Activated naive CD8-positive, alpha-beta T cell treated with anti-CD3 and anti-CD28 coated beads for 36 hours (primary cell): ENCODE measurements at places on chromosomes 12 and 14.

DNA sequence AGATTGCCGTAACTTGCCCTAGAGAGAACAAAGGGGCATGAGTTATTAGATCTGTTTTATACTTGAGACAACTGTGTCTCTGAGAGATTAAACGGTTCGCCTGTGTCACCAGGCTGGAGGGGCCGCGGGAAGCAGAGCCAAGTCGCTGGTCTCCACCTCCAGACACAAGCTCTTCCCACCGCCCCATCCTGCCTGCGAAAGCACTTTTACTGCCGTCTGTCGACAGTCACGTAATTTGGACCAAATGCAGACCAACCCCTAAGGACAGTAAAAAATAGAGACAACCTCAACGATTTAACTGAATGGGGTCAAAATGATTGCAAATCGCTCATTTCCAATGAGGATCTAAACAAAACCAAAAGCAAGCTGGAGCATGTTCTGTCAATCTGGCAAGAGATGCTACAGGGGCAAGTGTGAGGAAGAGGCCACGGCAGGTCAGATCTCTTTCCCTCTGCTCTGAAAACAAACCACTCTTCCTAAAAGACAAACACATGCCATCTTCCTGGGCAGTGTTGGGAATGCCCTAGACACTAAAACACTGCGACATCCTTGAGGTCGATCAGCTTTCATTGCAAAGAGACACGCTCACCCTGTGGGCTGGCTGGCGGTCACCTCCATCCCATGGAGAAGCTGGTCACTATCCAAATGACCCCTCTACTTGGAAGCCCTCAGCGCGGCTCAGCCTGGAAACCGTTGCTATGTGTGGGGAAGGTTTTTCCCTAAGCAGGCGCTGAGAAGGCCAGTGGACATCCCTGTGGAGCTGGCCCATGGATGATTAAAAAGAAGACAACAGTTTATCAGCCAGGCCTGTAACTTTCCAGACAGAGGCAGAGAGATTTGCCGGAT, 17.1 kb downstream of the GSC start:
- no peaks in the 10 kb centered on the region for H3K4me1 ChIP-seq
- DNase-seq = no peak
- H3K36me3 ChIP-seq = no peaks in the 10 kb centered on the region
- no peak overlapping the region for H3K4me3 ChIP-seq

DNA sequence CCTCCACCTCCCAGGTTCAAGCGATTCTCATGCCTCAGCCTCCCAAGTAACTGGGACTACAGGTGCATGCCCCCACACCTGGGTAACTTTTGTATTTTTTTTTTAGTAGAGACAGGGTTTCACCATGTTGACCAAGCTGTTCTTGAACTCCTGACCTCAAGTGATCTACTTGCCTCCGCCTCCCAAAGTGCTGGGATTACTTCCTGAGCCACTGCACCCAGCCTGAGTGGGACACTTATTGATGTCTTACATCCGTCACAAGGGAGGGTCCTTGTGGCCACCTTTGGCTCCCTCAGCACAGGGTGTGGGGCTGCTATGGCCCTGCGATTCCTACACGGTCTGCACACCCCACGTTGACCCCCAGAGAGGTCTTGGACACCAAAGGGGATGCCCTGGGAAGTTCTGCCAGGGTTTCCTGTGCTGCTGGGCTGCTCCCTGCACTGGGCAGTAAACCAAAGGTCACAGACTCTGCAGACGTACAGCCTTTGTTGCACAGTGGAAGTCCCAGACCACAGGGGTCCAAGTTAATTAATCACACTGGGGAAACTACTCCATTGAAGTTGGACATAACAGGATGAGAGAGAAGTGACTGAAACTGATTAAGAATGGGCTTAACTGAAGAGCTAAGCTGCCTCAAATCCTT, 95.7 kb downstream of the SAMD4A start:
- H3K4me1 ChIP-seq = peaks cover 7% of the 10 kb centered on the region
- H3K4me3 ChIP-seq = no peak overlapping the region
- H3K36me3 ChIP-seq = no peaks in the 10 kb centered on the region
- no peak overlapping the region for H3K27ac ChIP-seq
- DNase-seq = no peak

DNA sequence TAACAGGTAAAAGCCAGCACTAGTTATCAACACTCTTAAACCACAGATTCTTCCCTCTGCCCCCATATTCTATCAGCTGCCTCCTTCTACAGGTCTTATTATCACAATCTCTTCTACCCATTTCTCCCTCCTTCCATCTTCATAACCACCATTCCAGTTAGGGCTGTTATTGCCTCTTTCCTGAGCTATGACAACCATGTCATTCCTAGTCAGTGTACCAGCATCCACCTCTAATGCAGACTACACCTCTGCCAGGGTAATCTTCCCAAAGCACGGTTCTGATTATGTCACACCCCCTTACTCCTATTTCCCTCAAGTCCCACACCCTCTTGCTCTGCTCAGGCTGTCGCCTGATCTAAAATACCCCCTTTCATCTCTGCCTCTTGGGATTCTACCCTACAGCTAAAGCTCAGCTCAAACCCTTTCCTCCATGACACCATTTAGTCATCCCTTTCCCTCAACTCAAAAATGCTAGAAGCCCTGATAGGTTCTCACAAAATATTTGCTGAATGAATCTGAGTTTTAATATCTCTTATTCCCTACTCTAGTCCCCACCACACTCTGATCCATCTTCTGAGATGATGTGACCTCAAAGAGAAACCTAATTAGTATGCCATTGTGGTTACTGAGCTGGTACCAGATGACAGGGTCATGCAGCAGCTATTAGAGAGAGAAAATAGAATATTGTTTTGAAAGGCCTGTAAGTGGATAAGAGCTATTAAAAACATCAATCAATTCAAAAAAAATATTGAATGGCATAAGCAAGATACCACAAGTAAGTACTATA, 11.7 kb downstream of the RACGAP1 start:
- peaks cover 8% of the 10 kb centered on the region for H3K4me1 ChIP-seq
- no peak overlapping the region for H3K27ac ChIP-seq
- H3K36me3 ChIP-seq = peaks cover 27% of the 10 kb centered on the region
- no peak overlapping the region for H3K4me3 ChIP-seq
- no peak for DNase-seq
- no peaks in the 10 kb centered on the region for H3K27me3 ChIP-seq

DNA sequence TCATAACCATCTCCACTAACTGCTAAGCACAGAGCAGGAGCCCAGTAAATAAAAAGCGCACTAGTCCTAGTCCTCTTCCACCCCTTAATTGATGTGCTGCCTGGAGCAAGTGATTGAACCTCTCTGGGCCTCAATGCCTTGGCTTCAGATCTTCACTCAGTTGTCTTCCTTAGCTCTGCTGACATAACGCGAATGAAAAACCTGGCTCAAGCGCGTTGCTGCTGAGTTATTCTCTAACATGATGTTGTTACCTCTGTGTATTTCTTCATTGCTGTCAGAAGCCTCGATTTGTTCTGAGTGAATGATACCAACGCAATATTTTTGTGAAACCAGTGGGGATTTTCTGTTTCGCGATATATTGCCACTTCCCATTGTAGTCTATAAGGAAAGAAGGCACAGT, 185.1 kb upstream of the CCND2 start:
- H3K4me1 ChIP-seq = peaks cover 14% of the 10 kb centered on the region
- no peak overlapping the region for H3K4me3 ChIP-seq
- H3K36me3 ChIP-seq = no peaks in the 10 kb centered on the region

DNA sequence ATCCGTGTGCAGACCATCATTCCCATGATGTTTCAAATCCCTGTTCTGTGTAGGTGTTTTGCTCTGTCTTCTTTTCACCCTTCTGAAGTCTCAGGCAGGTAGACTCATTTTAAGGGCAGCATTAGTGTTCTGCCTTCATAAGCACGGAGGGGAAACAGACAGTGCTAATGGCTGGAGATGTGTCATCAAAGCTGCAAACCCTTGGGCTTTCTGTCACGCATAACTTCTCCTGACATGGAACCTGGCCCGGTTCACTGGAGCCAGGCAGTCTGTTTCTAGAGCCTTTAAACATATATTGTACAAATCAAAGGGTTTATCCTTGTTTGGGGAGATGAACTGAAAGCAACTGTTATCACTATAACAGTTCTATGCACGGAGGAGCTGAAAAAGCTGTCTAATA, 141.4 kb downstream of the TMEM132D start:
- no peak for DNase-seq
- no peaks in the 10 kb centered on the region for H3K27me3 ChIP-seq
- H3K27ac ChIP-seq = no peak overlapping the region
- no peak overlapping the region for H3K4me3 ChIP-seq
- H3K36me3 ChIP-seq = no peaks in the 10 kb centered on the region
- H3K4me1 ChIP-seq = no peaks in the 10 kb centered on the region

GRCh38 chr14:43525658-43526057, 981.4 kb downstream of the FSCB start:
- no peaks in the 10 kb centered on the region for H3K4me1 ChIP-seq
- H3K36me3 ChIP-seq = no peaks in the 10 kb centered on the region
- H3K27me3 ChIP-seq = no peaks in the 10 kb centered on the region
- DNase-seq = no peak
- H3K27ac ChIP-seq = no peak overlapping the region
- no peak overlapping the region for H3K4me3 ChIP-seq

DNA sequence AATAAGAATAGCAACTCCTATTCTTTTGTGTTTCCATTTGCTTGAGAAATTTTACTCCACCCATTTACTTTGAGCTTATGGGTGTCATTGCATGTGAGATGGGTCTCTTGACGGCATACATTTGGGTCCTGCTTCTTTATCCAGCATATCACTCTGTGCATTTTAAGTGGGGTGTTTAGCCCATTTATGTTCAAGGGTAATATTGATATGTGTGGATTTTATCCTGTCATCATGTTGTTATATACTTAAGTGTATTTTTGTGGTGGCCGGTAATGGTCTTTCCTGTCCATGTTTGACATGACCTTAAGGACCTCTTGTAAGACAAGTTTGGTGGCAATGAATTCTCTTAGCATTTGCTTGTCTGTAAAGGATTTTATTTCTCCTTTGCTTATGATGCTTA, 100.1 kb downstream of the ATP23 start:
- H3K36me3 ChIP-seq = peaks cover 2% of the 10 kb centered on the region
- no peak overlapping the region for H3K4me3 ChIP-seq
- peaks cover 21% of the 10 kb centered on the region for H3K27me3 ChIP-seq
- no peaks in the 10 kb centered on the region for H3K4me1 ChIP-seq
- no peak for DNase-seq

- H3K4me1 ChIP-seq = peaks cover 66% of the 10 kb centered on the region
- H3K27ac ChIP-seq = peak overlapping the region; percentile 96
- peaks cover 67% of the 10 kb centered on the region for H3K36me3 ChIP-seq
- peak overlapping the region; percentile 88 for H3K4me3 ChIP-seq
- peaks cover 7% of the 10 kb centered on the region for H3K27me3 ChIP-seq
Measured at GRCh38 chr12:9646794-9647781, 22.4 kb upstream of the CLEC2D start.

DNA sequence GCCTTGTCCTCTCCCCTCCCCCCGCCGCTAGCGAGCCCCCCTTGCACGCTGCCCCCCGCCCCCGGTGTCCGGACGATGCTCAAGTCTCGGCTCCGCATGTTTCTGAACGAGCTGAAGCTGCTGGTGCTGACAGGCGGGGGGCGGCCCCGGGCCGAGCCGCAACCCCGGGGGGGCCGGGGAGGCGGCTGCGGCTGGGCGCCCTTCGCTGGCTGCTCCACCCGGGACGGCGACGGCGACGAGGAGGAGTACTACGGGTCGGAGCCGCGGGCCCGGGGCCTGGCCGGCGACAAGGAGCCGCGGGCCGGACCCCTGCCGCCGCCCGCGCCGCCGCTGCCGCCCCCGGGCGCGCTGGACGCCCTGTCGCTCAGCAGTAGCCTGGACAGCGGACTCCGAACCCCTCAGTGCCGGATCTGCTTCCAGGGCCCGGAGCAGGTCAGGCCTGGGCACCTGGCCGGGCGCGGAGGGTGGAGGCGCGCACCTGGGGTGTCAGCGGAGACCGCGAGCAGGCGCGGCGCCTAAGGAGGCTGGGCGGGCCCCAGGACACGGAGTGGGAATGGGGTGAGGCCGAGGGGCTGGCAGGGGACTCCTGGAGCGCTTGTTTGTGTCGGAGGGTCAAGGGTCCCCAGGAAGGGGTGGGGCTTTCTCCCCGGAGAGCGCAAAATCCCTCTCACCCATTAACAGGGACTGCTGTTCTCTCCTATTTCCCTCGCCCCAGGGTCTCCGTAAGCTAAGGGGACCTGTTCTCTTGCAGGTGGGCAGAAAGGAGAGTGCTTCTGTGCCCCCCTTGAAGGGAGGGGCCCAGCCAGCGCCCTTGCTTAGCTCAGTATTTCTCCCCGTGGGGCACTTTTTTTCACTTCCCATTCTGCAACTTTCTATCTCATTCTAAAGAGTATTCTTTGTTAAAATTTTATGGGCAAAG, 810 bp downstream of the MARCHF9 start:
- H3K4me1 ChIP-seq = peaks cover 43% of the 10 kb centered on the region
- no peaks in the 10 kb centered on the region for H3K27me3 ChIP-seq
- peak overlapping the region; percentile 87 for H3K4me3 ChIP-seq
- peak; percentile 42 for DNase-seq
- H3K27ac ChIP-seq = no peak overlapping the region

GRCh38 chr12:65721541-65722190, 102.6 kb upstream of the HMGA2 start:
- no peaks in the 10 kb centered on the region for H3K4me1 ChIP-seq
- no peak for DNase-seq
- H3K36me3 ChIP-seq = no peaks in the 10 kb centered on the region
- no peak overlapping the region for H3K4me3 ChIP-seq
- H3K27me3 ChIP-seq = peaks cover 49% of the 10 kb centered on the region
- H3K27ac ChIP-seq = no peak overlapping the region

DNA sequence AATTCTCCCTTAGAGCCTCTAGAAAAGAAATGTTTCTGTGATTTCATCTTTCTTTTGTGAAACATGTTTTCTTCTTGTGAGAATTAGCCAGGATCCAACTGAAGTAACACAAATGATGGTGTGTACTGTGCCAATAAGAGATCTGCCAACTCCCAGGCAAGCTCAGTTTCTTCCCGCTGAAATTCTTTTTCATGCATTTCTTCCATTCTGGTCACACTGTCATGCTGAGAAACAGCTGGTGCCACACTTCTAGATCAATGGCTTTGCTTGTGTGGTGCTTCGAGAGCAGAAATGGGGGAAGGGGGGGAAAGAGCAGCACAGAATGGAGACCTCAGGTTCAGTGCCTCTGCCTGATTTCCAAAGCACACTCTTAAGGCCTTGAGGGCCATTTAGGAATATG, 41.4 kb upstream of the FGF6 start:
- no peak overlapping the region for H3K4me3 ChIP-seq
- H3K4me1 ChIP-seq = peaks cover 15% of the 10 kb centered on the region
- no peaks in the 10 kb centered on the region for H3K27me3 ChIP-seq
- H3K36me3 ChIP-seq = peaks cover 12% of the 10 kb centered on the region
- H3K27ac ChIP-seq = peak overlapping the region; percentile 78

- H3K27me3 ChIP-seq = no peaks in the 10 kb centered on the region
- H3K4me3 ChIP-seq = no peak overlapping the region
- peak; percentile 29 for DNase-seq
- no peaks in the 10 kb centered on the region for H3K4me1 ChIP-seq
- H3K27ac ChIP-seq = no peak overlapping the region
Measured at GRCh38 chr14:74973003-74973653, 17.7 kb upstream of the PGF start.

DNA sequence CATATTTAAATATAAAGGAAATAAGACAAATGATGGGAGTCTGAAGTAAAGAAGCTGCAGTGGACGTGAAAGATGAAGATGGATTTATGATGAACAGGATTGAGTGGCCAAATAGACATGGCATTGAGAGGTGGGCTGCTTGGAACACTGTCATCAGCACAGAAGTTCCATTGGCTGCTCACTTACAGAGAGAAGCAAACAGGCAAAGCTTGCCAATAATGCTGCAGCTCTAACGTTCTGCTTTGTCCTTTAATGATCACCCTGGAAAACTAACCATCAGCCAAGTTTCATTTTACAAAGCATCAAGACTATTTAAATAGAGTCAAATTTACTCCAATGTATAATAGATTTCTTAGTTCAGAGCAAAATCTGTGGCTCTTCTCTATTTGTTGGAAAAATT, 721.4 kb downstream of the TMTC2 start:
- no peaks in the 10 kb centered on the region for H3K36me3 ChIP-seq
- H3K4me3 ChIP-seq = no peak overlapping the region
- H3K27me3 ChIP-seq = no peaks in the 10 kb centered on the region
- no peaks in the 10 kb centered on the region for H3K4me1 ChIP-seq
- DNase-seq = no peak
- no peak overlapping the region for H3K27ac ChIP-seq
